Activated CD4-positive, alpha-beta memory T cell treated with anti-CD3 and anti-CD28 coated beads, Interleukin-2, amount 10 ng/mL, durations not matched to agents 7 days and 5 days (primary cell): ENCODE measurements at places on chromosomes 3 and 15. TPM values are rescaled to one million over a fixed set of nuclear protein-coding genes. Genes with fewer than 3 reads are reported as not detected.

GRCh38 chr3:143658861-143659260, 189.4 kb downstream of the SLC9A9 start:
- no peaks in the 10 kb centered on the region for H3K4me1 ChIP-seq
- H3K36me3 ChIP-seq = no peaks in the 10 kb centered on the region
- no peak for DNase-seq
- H3K4me3 ChIP-seq = no peak overlapping the region
- H3K27me3 ChIP-seq = no peaks in the 10 kb centered on the region
- no peak overlapping the region for H3K27ac ChIP-seq

- H3K27me3 ChIP-seq = no peaks in the 10 kb centered on the region
- no peak overlapping the region for H3K4me3 ChIP-seq
- no peak for DNase-seq
- peaks cover 47% of the 10 kb centered on the region for H3K36me3 ChIP-seq
- no peak overlapping the region for H3K27ac ChIP-seq
These were observed 87.0 kb downstream of the SMAD3 start for GRCh38 chr15:67152429-67152828.

- no peaks in the 10 kb centered on the region for H3K27me3 ChIP-seq
- peaks cover 15% of the 10 kb centered on the region for H3K4me1 ChIP-seq
- H3K36me3 ChIP-seq = peaks cover 49% of the 10 kb centered on the region
- no peak overlapping the region for H3K27ac ChIP-seq
- no peak overlapping the region for H3K4me3 ChIP-seq
- no peak for DNase-seq
These were observed 177.8 kb downstream of the CBLB start for GRCh38 chr3:105691053-105691452.

GRCh38 chr3:40623567-40623966, 98.8 kb downstream of the ZNF621 start:
- peaks cover 15% of the 10 kb centered on the region for H3K4me1 ChIP-seq
- no peak overlapping the region for H3K4me3 ChIP-seq
- H3K27me3 ChIP-seq = peaks cover 26% of the 10 kb centered on the region
- peaks cover 26% of the 10 kb centered on the region for H3K36me3 ChIP-seq
- H3K27ac ChIP-seq = no peak overlapping the region
- peak; percentile 86 for DNase-seq

GRCh38 chr3:29202378-29202777, 78.5 kb upstream of the RBMS3 start:
- no peaks in the 10 kb centered on the region for H3K36me3 ChIP-seq
- no peak overlapping the region for H3K27ac ChIP-seq
- H3K4me3 ChIP-seq = no peak overlapping the region
- H3K27me3 ChIP-seq = no peaks in the 10 kb centered on the region

DNA sequence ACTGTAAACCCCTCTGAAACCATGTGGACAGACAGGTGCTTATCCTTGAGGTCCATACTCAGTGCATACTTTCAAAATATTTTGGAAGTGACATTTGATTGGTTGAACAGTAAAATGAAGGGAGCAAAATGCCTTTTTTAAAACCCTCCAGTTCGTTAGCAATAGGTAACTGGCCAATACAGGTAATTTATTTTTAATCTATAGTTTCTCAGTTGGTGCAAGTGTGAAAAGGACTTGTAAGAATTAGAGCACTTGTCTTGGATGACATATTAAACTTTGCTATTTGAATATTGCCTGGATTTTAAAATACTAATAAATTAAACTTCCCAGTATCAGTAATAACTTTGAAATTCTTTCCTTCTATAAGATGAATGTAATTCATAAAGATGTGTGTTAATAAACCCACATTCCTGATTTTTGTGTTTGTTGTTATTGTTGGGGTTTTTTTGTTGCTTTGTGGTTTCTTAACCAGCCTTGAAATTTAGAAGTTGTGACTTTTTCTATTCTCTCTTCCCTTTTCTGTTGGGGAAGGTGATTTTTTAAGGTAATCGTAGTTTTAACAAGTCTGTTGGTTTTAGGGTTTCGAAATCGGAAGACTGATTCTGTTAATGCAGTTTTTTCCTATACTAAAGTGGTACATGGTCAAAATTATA, 90.0 kb downstream of the STT3B start:
- no peaks in the 10 kb centered on the region for H3K27me3 ChIP-seq
- no peak for DNase-seq
- peaks cover 19% of the 10 kb centered on the region for H3K4me1 ChIP-seq
- H3K27ac ChIP-seq = no peak overlapping the region

DNA sequence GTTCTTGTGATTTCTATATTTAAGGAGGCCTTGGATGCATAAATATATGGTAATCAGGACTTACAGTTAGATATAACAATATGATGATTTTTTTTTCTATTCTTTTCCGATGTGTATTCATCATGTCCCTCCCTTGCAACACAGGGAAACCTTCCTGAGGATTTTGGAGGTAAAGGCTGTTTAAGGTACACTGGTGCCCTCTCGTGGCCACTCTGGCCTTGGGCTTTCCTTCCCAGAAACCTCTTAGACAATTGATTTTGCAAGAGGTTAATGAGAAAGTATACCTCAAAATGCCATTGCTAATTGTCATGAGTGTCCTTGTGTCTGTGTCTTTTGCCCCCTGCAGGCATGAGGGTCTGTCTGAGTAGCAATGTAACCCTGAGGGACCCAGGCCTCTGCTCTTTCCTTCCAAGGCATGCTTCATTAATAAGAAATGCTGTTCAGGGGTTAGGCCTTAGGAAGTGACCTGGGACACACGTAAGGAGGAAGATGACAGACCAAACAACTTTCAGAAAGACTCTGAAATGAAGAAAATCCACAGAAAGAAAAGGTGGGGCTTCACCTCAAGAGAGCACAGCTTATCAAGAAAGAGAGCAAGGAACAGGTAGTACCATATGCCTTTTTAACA, 70.3 kb upstream of the PPP2R3A start:
- no peaks in the 10 kb centered on the region for H3K4me1 ChIP-seq
- H3K36me3 ChIP-seq = no peaks in the 10 kb centered on the region
- no peak overlapping the region for H3K27ac ChIP-seq

DNA sequence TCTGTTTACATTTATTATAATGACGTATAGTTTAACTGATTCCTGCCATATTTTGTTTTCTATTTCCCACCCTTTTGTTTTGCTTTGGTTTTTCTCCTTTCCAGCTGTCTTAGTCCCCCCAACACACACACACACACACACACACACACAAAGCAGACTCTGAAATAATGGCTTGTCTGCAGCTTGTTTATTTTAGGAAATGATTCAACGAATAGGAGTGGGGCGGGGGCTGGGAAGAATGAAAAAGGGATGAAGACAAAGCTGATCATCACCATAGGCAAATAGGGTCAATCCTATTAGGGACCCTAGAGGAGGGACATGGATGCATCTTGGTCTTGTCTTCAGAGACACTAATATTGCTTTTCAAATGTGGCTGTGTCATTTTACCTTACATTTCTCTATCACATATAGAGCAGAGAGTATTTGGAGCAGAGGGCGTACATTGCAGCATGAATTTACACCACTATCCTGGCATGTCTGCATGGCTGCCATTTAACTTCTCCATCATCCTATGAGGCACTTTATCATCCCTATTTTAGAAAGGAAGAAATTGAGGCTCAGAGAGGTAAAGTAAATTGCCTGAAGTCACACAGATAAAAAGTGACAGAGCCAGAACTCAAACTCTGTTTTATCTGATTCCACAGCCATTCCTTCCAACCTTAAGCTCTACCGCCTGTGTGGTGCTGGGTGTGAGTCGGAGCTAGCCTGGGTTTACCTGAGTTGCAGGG, 147.2 kb upstream of the TPM1 start:
- peaks cover 3% of the 10 kb centered on the region for H3K27me3 ChIP-seq
- H3K27ac ChIP-seq = no peak overlapping the region
- no peaks in the 10 kb centered on the region for H3K36me3 ChIP-seq
- no peaks in the 10 kb centered on the region for H3K4me1 ChIP-seq
- H3K4me3 ChIP-seq = no peak overlapping the region

- no peak for DNase-seq
- H3K27ac ChIP-seq = peak overlapping the region; percentile 22
- H3K4me3 ChIP-seq = no peak overlapping the region
These were observed 165.2 kb upstream of the HES1 start for GRCh38 chr3:193970773-193971206.

GRCh38 chr3:150620002-150620689, 17.0 kb downstream of the SELENOT start:
- no peak overlapping the region for H3K4me3 ChIP-seq
- H3K4me1 ChIP-seq = peaks cover 33% of the 10 kb centered on the region
- H3K27ac ChIP-seq = no peak overlapping the region
- DNase-seq = no peak
- H3K36me3 ChIP-seq = peaks cover 50% of the 10 kb centered on the region

DNA sequence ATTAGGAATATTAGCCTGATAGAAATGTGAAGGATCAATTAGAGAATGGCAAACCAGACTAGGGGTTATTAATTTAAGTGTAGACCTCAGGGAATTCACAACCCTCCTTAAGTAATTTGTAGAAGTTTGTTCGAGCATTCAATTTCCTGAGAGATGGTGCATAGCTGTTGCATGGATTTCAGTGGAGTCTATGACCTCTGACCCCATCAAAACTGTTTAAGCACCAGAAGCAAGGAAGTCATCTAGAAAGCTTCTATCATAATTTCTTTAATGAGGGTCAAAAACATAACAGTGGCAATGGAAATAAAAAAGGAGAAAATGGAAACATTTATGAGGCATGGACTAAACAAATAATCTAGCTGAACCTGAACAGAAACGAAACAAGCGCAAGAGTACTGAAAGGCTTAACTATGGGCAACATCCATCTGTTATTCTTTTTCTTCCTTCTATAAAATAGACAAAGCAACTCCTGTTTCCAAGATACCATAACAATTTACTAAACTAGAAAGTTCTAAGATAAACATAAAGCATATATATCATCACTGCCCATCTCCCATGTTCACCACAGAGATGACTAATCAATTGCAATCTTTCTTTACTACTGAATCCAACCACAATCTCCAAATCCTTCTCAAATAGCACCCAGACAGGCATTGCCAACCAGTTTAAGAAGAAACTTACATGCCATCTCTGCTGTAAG, 151.4 kb downstream of the THRB start:
- H3K4me1 ChIP-seq = no peaks in the 10 kb centered on the region
- no peak overlapping the region for H3K27ac ChIP-seq
- DNase-seq = no peak
- no peak overlapping the region for H3K4me3 ChIP-seq
- no peaks in the 10 kb centered on the region for H3K27me3 ChIP-seq
- no peaks in the 10 kb centered on the region for H3K36me3 ChIP-seq

DNA sequence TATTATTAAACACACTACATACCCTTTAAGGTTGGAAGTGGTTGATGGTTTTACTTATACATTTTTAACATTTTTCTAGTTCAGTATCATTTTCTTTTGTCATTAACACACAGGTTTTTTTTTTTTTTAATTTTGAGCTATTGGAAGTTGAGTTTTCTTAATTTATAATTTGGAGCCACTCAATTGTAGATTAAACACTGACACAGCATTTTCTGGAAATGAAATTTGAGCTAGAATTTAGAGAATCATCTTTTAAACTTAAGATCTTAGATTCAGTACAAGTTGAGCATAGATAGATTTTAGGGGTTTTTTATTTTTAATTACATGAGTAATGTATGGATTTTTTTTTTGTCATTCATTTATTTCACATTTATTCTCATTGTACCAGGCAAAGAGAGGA, 35.0 kb downstream of the RASA2 start:
- peaks cover 78% of the 10 kb centered on the region for H3K36me3 ChIP-seq
- peaks cover 38% of the 10 kb centered on the region for H3K4me1 ChIP-seq
- no peaks in the 10 kb centered on the region for H3K27me3 ChIP-seq
- H3K27ac ChIP-seq = no peak overlapping the region
- no peak for DNase-seq

GRCh38 chr3:5840056-5840455, 652.5 kb downstream of the EDEM1 start:
- DNase-seq = no peak
- no peaks in the 10 kb centered on the region for H3K27me3 ChIP-seq
- H3K4me3 ChIP-seq = no peak overlapping the region
- no peaks in the 10 kb centered on the region for H3K4me1 ChIP-seq
- no peaks in the 10 kb centered on the region for H3K36me3 ChIP-seq

GRCh38 chr3:71316066-71316777, 267.3 kb downstream of the FOXP1 start:
- H3K4me1 ChIP-seq = no peaks in the 10 kb centered on the region
- H3K27ac ChIP-seq = no peak overlapping the region
- H3K27me3 ChIP-seq = no peaks in the 10 kb centered on the region
- DNase-seq = no peak
- no peaks in the 10 kb centered on the region for H3K36me3 ChIP-seq

- DNase-seq = no peak
- H3K4me1 ChIP-seq = no peaks in the 10 kb centered on the region
- no peak overlapping the region for H3K27ac ChIP-seq
These were observed 37.6 kb upstream of the RHCG start for GRCh38 chr15:89533861-89534544.

- no peak overlapping the region for H3K27ac ChIP-seq
- no peak for DNase-seq
- H3K27me3 ChIP-seq = peaks cover 1% of the 10 kb centered on the region
- H3K36me3 ChIP-seq = no peaks in the 10 kb centered on the region
- H3K4me1 ChIP-seq = peaks cover 4% of the 10 kb centered on the region
These were observed 317.3 kb upstream of the CFAP20DC start for GRCh38 chr3:59367150-59367549.

DNA sequence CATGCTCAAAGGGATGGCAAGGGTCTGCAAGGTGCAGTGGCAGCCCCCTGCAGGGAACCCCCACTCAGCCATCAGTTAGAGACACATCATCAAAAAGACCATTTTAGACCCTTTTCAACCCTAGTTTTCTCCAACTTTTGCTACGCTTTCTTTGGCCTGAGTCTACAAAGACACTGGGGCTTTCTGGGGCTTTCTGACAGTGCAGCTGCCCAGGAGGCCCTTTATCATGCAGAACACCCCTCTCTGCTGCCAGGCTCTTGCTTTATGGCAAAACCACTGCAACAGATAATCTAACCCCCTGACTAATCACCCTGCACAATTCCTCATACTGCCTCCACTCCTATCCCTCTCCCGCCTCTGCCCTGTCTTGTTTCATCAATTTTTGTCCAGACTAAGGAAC, 2.4 kb downstream of the NMNAT3 start:
- H3K4me1 ChIP-seq = peaks cover 4% of the 10 kb centered on the region
- H3K4me3 ChIP-seq = no peak overlapping the region
- H3K27ac ChIP-seq = no peak overlapping the region
- H3K36me3 ChIP-seq = no peaks in the 10 kb centered on the region

DNA sequence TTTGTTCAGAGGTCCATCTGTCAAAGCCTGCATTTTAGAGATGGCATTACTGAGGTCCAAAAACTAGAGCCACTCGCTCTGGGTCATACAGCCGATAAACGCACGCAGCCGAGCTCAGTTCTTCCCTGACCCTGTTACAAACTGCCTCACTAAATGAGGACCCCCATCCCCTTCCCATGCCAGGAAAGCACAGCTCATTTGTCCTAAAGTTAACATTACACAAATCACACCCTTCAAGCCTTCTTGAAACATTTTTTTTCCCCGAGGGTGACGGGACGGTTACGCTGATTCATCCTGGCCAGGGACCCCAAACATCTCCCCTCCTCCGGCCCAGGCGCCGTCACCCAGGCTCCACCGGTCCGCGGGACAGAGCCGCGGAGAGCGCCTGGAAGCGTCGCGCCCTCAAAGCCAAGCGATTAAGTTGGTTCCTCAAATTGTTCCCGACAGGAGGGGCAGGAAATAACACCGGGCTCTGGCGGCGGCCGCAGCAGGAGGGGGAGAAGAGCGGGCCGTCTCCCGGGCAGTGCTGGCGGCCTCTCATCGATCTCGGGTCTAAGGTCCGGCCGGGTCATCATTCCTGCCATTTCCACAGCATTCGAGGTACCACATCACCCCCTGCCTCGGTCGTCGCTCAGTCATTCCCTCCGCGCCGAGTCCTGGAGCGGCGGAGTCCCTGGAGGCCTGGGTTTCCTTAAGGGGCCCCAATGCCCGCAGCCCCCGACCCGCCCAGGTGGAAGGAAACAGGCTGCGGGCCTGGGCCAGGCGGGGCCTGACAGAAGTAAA, 619 bp upstream of the CMTM8 start:
- DNase-seq = no peak
- peaks cover 31% of the 10 kb centered on the region for H3K27me3 ChIP-seq

CLCN2 gene
- total RNA-seq = 3.6 TPM

KCNMB3 gene
- total RNA-seq = 0.60 TPM

GOLGA8R gene
- 3.5 TPM for total RNA-seq
